ENCODE measurements at places on chromosomes 2 and 18.

DNA sequence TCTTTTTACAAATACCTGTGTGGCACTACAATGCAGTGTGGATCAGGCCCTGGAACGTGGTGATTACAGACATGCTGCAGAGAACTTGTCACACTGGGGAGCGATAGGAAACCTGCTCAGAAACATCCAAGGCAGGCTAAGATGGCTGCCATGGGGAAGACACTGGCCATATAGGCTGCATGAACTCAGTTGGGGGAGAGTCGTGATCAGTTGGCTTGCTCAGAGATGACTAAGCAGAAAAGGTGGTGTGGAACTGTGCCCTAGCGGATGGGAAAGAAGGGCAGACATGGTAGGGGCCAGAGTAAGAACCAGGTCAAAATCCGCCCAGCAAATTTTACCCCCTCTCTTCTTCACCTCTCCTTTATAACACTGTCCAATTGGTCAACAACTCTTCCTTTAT, 307.8 kb downstream of the LRRTM1 start:
- no peak for DNase-seq

- no peak for DNase-seq
These were observed 27.8 kb downstream of the KLHL23 start for GRCh38 chr2:169761251-169761969.

DNA sequence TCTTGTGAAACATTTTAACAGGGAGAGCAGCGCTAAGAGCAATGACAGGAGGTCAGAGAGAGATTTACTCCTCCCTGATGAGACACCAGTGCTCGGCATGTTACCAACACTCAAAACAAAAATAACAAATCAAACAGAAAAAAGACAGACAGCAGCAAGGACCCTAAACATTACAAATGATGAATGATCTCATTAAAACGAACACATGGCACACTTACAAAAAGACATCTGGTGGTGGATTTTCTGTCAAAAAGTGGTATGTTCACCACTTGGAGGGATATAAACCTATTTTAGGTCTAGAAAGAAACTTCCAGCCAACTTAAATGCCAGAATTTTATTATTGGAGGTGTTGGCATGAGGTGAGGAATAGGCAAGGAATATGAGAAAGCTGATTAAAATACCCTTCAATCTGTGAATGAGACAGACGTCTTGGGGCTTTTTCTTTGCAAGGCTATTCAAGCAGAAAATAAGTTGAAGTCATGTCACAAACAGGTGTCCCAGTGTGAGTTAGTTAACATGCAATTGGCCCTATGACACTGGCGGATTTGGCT, 112.8 kb downstream of the PRELID3A start:
- DNase-seq, result no peak

- DNase-seq, result no peak
These were observed 232.5 kb upstream of the FN1 start for GRCh38 chr2:215668378-215668775.

DNA sequence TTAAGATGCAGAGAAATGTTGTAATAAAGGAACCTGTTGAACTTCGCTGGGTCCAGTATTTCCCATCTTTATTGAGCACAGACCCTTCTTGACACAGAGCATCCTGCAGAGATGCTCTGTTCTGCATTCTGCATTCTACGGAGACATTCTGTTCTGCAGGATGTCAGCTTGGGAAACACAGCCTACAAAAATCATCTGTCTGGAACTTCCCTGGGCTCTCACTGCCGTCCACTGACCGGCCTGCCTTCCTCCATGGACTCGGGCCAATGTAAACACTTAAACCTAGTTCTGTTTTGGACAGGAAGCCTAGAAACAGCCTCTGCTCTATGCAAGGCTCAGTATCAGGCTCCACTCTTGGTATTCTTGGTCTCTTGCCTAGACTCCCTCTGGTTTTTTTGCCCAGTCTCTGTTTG, 90.0 kb upstream of the PPP1CB start:
- DNase-seq, result no peak

DNA sequence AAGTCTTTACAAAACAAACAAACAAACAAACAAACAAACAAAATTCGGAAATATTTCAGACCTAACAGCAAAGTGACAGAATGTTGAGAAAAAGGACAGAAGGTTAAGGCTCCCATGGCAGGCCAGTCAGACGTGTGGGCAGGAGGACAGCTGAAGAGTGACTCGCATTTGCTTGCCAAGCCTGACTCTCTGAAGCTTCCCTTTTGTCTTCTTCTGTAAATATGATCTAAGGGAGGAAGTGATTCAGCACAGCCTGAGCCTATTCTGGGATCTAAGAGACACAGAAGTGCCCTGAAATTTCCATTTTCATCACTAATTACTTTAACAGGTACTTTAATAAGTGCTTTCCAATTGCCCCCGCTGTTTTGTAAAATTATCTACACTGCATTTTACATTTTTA, 134.0 kb upstream of the LYPD1 start:
- DNase-seq, result peak; percentile 83

DNA sequence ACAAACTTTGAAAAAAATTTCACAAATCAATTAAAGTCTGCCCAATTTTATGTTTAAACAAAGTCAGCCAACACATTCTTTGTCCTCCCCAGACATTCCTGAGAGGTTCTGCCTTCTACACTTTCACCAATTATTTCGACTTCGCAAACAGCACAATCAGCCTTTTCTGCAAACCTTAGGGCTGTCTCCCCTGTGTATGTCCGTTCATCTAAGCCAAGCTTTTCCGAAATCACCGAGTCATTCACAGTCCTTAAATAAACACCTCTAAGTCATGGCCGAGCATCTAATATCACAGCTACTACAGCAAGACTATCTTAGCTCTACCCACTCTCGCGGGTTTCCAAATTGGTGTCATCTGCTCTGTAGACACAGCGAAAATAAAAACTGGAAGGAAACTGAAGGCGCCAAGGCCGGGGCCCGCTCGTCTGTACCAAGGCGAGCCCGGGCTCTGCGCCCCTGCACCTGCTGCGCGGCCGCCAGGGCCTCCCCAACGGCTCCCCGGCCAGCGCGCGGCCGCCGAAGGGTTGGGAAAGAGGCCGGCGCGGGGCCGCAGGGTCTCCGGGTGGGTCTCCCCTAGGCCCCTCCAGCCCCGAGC, 730 bp downstream of the ODC1 start:
- DNase-seq, result peak; percentile 71

GRCh38 chr2:33288011-33288410, 188.4 kb upstream of the RASGRP3 start:
- no peak for DNase-seq

DNA sequence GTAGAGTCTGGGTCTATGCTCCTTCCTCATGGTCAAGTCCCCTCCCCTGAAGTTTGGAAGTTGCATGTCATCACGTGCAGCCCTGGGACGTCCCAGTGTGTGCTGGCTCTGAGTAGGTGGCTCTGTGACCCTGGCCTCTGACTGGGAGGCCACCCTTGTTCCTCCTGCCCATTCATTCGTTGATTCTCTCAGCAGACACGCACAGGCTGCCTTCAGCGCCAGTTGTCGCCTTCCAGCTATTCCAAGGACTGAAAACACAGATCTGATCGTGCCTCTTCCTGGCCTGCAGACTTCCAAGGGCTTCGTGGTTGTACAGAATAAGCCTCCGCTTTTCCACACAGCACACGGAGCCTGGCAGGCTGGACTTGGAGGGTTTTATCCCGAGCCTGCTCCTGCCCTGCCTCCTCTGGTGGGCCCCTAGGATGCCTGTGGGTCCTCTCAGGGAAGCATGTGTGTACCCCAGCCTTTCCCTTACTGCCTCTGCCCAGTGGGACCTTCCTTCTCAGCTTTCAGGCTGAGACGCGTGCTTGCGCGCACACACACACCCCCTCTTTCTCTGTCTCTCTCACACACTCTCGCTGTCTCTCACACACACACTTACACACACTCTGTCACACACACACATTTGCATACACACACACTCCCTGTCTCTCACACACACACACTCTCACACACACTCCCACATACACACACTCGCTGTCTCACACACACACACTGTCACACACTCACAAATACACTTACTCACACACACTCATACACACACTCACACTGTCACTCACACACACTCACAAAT, 17.7 kb downstream of the SH3BP4 start:
- no peak for DNase-seq

- peak; percentile 82 for DNase-seq
These were observed 108.8 kb upstream of the HAAO start for GRCh38 chr2:42901076-42901640.

GRCh38 chr2:109258376-109258775, 129.4 kb downstream of the SH3RF3 start:
- DNase-seq, result no peak

GRCh38 chr2:192499476-192499875, 304.7 kb upstream of the TMEFF2 start:
- DNase-seq, result no peak

DNA sequence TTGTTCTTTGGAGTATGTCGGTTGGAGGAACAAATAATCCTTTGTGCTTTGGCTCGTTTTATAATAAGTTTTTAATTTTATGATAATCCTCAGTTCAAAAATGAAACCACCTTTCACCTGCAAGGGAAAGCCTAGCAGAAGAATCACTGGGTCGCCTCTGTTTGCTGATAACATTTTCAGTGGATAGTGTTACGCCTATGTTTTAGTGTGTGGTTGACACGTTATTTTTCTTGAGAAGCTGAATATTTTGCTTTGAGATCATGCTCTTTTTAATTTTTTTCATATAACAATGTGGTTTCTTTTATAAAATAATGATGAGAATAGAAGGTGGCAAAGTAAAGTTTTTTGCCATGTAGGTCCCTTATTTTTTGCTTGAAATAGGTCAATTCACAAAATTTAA, 172.7 kb upstream of the ZEB2 start:
- DNase-seq, result no peak

DNA sequence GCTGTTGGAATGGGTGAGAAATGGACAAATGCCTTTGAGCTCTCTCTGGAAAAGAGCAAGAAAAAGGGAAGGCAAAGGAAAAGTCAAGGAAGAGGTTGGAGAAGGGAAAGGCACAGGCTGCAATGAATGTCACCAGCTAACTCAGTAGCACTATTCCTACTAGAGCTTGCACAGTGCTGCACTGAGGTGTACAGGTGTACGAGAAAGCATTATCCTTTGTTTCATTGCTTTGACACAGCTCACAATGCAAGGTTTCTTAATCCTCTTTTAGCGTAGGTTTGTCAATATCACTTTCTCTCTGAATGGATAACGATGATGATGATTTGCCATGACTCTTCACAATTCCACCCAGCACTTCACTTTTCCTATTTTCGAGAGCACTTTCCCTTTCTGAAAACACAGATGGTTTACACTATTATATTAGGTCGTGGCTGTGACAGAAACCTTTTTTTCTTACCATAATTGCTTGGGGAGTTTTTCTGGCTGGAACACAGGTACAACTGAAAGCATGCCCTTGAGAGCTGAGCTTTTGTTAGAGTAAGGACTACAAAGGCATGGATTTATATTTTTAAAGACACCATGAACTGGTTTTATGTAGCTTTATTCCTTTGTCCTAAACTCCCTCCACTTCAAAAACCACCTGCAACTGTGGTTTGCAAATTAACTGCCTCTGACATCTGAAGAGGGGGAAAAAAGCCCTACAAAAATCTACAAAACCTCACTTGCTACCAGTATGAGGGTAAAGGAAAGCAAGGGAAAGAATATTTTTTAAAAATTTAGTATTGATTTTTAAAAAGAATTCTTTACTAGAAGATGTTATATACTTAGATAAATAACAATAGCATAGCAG, 265.5 kb downstream of the TGIF1 start:
- DNase-seq, result peak; percentile 58

- DNase-seq, result peak; percentile 12
These were observed 121.0 kb downstream of the SPOPL start for GRCh38 chr2:138622613-138623012.

DNA sequence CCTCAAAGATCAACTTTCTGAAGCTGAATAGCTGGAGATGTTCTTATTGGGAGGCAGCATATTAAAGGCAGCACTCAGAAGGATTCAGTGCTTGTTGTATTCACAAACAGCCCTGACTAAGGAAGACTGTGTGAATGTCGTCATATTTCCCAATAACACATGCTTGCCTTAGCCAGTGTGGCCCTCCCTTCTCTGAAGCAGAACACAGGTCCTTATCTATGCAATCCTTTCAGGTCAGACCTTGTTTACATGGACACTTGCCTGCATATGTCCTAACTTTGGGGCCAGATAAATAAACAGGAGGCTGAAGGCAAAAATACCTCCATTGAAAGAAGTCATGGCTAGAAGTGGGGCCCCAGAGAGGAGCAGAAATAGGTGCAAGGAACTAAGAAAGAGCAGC, 97.2 kb downstream of the SLC4A3 start:
- DNase-seq, result no peak

DNA sequence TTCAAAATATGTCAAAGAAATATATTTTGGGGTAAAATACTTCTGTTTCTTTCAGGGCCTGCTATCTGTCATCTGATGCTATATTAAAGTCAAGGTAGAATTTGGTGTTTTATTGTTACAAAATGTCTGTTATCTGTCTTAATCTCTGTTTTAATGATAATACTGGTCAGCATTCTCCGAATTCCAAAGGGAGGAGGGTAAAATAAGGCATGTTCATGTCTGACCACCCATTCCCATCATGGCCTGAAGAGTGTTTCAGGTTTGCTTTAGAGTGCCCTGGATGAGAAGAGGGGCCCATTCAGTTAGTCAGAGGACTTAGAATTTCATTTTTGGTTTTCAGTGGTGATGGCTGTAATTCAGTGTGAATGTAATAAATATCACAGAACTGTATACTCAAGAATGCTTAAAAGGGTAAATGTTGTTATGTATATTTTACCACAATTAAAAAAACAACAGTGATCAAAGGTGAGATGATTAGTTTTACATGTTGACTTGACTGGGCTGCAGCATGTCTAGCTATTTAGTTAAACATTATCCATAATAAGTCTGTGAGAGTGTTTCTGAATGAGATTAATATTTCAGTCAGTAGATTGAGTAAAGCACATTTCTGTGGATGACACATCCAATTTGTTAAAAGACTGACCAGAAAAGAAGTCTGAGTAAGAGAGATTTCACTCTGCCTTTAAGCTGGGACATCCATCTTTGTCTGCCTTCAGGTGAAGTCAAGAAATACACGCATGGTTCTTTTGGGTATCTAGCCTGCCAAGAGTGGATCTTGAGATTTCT, 467.9 kb upstream of the SYT4 start:
- no peak for DNase-seq

- no peak for DNase-seq
These were observed 266.6 kb downstream of the ACTR3 start for GRCh38 chr2:114156366-114157056.

GRCh38 chr2:7962161-7962560, 719.7 kb upstream of the ID2 start:
- DNase-seq, result no peak

GRCh38 chr18:59624369-59624765, 72.9 kb downstream of the CCBE1 start:
- no peak for DNase-seq

DNA sequence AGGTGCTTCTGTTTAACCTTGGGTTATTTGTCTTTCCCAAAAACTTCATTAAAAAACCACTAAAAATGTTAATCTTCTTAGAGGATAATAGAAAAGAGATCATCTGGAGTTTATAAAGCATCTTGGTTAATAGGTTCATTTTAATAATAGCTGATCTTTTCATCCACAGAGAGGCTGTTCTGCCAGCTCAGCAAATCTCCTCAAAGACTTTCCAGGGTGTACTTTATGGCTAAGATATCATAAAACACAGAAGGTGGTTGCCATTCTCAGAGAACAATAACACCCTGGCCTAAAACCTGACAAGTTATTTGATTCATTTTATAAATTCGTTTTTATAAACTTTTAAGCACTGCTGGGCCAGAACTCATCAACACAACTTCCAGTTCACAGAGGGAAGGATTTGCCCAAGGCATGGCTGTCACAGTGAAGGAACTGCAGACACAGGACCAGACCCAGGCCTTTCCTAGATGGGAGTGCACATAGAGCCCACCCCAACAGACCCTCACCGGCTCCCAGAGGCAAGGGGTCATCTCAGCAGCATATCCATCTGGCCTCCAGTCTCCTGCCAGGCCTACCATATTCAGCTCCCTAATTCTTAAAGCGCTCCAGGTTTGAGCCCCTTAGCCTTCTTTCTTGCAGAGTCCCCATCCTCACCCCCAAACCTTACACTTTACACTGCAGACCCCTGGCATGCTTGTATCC, 203.4 kb upstream of the RAB6C start:
- DNase-seq, result no peak
